ENCODE measurements at places on chromosomes 1 and 21.

- DNase-seq = no peak
Measured at GRCh38 chr1:214102907-214103306, 115.1 kb downstream of the PROX1 start.

GRCh38 chr1:83593073-83593472 is 405.9 kb downstream of the TTLL7 start:
- no peak for DNase-seq

GRCh38 chr1:116489231-116489697 is 81.6 kb downstream of the CD58 start:
- DNase-seq = no peak

- DNase-seq = no peak
Measured at GRCh38 chr1:166999075-166999474, 10.0 kb downstream of the MAEL start.

- DNase-seq = no peak
Measured at GRCh38 chr1:162405800-162406199, 6.1 kb downstream of the SH2D1B start.

GRCh38 chr1:213649373-213649772 is 338.4 kb upstream of the PROX1 start:
- DNase-seq = no peak

DNA sequence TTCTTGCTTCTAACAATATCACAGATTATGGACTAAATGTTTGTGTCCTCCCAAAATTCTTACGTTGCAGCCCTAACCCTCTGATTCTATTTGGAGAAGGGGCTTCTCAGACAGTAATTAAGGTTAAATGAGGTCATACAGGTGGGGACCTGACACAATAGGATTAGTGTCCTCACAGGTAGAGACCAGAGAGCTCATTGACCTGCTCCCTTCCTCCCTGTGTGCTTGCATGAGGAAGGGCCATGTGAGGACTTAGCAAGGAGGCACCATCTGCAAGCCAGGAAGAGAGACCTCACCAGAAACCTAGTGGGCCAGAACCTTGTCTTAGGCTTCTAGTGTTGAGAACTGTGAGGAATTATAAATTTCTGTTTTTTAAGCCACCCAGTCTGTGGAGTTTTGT is 322.6 kb downstream of the SMYD3 start:
- DNase-seq = no peak

DNA sequence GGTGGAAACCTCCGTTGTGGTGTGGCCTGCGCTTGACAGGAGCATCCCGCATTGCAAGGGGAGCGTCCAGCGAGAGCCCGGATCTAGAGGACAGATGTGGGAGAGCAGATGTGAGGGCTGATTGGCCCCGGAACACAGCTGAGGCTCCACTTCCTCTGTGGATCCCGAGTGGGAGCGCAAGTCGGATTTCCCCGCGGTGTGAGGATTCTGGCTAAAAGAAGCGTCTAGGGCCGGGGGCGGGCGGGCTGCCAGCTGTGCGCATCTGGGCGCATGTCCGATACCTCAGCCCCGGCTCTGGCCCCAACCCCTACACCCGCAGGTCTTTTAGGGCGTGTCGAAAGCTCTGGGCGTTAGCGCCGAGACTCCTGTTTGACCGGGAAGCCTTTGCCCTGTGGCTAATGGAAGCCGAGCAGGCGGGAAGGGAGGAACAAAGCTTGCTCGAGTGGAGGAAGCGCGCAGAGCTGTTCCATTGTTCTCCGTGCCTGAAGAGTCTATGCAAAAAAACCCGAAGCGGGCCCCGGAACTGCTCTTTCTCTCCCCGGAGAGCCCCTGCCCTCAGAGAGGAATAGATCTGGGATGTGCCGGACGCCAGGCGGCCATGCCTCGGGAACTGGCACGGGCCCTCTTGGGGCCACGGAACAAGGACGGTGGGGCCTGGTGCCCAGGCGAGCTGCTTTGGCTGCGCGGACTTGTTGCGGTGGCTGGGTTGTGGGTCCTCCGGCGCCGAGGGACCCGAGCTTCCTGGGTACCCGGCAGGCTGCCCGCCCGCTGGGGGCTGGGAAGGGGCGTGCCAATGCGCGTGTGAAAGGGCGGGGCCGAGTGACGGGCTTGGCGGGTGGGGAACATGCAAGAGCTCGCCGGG is 111.1 kb downstream of the NAV1 start:
- DNase-seq = no peak

- no peak for DNase-seq
Measured at GRCh38 chr1:92219028-92219427, 1.3 kb downstream of the C1orf146 start.

- no peak for DNase-seq
Measured at GRCh38 chr1:184392779-184393522, 6.1 kb downstream of the C1orf21 start.

DNA sequence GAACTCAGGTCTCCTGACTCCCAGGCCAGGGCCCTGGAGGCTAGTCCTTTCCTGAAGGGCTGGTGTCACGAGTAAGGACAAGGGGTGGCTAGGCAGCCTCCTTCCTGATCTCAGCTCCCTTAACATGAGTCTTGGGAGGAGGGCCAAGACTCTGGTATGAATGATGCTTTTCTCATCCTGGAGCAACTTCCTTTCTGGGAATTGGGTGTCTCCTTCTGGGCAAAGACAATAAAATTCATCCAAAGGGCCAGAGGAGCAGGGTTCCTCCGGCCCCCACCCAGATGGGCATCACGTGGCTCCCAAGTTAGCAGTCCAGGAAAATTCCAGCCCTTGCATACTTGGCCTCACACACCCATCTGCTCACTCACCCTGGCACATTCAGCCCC is at the start of gene FAM167B:
Gene FAM167B (plus strand): TSS at position 335 of the 386 bp plus-strand sequence. CDS start 200 bp downstream, outside the sequence.
- no peak for DNase-seq

DNA sequence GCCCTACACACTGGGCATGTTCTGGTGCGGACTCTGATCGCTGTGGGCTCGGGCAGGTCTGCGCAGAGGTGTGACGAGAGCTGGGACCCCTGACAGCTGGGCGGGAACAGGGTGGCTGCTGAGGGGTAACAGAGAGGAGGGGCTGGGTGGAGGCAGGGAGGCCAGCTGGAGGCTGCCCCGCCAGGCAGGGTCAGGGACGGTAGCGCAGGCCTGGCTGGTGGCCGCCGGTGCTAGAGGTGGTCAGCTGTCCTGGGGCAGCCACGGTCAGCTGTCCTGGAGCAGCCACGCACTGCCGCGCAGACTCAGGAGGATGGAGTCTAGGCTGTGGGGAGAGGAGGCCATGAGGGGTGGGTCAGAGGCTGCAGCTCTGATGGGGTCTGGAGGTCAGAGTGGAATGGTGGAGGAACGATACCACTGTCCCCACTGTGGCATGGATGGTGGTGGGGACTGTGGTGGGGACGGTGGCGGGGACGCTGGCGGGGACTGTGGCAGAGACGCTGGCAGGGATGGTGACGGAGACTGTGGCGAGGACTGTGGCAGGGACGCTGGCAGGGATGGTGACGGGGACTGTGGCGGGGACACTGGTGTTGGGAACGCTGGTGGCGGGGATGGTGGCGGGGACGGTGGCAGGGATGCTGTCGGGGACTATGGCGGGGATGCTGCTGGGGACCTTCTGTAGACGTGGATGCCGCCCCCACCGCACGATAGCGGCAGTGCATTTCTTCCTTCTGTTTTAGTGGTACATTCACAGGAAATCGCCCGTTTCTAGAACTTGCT is 21.3 kb upstream of the LRRC3 start:
- DNase-seq = no peak
